ENCODE measurements at places on chromosomes 11 and 22.

GRCh38 chr11:2777871-2778629 lies 78.3 kb upstream of the KCNQ1OT1 start:
- peak; percentile 3 for DNase-seq

DNA sequence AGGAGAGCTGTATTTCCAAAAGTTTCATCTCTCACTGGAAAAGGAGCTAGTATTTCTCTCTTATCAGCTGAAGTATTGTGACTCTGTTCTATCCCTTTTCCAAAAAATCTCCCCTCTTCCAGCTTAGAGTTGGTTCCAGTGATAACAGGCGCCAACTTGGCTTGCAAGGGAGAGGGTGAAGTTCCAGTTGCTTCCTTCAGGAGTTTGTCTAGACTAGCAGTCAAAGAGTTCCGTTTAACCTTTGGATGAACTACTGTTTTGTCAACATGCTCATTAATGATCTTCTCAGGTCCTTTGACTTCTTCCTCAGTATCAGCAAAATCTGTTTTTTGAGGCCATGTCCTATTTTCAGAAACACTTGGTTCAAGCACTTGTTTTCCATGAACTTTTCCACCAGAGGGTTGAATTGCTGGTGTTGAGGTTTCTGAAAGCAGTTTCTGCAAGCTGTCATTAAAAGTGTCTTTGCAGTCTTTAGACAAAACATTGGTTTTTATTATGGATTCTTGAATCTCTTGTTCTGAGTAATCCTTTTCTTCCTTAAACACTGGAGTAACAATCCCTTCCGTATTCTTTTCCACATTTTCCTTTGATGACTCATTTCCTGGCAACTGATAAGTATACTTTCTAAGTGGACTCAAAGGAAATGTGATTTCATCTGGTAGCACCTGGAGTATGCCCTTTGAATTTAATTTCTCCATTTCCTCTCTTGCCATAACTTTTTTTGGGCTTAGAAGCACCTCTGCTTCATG lies 39.7 kb upstream of the CCDC89 start:
- no peak for DNase-seq

DNA sequence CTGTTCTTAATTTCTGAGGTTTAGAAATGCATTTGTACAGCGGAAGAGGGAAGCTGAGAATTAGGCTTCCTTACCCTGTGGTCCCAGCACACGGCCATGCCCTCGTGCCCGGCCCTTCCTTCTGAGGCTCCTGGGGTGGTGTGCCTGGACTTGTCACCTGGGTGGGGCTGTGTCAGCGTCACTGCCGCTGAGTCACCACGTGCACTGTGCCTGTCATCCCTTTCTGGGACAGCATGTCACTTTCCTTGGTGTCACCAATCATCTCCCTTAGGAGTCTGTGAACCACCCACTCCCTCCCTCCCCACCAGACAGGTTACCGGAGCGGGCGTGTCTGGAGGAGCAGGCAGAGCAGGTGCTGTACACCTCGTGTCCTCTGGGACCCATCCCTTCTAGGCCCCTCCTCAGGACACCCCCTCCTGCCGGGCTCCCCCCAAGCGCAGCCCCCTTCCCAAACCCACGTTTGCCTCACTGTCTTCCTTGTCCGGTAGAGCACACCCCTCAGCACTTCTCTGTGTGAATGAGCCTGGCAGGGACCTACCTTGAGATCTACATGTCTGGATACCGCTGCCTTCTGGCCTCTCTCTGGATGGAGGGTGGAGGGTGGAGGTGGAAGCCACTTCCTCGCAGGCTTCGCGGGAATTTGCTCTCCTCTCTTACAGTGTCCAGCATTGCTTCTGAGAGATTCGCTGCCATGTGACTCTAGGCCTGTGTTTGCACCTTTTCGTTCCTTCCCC lies 367.6 kb downstream of the TBC1D22A start:
- DNase-seq = no peak

- no peak for DNase-seq
Measured at GRCh38 chr11:113384551-113384950, 3.0 kb upstream of the ANKK1 start.
